T1000 (cell line): ENCODE measurements at places on chromosomes 3 and 15.

GRCh38 chr3:95971573-95971972 lies 842.8 kb upstream of the EPHA6 start:
- no peak for DNase-seq

DNA sequence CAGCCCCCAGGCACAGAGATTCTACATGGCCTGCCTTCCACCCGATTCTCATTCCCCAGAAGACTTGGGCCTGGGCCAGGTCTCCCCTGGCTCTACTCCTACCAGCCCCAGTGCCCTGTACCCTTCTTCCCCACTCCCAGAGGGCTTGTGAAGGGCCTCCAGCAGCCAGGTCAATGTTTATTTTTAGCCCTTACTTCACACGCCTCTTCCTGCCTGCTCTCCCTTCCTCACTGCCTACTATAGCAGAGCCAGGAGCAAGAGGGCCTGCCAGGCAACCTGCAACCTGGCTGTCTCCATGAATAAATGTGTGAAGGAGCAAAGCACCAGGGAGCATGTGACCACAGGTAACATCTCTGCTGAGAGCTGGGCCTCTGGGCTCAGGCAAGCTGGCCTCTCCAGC lies 26.4 kb upstream of the APEH start:
- no peak for DNase-seq

DNA sequence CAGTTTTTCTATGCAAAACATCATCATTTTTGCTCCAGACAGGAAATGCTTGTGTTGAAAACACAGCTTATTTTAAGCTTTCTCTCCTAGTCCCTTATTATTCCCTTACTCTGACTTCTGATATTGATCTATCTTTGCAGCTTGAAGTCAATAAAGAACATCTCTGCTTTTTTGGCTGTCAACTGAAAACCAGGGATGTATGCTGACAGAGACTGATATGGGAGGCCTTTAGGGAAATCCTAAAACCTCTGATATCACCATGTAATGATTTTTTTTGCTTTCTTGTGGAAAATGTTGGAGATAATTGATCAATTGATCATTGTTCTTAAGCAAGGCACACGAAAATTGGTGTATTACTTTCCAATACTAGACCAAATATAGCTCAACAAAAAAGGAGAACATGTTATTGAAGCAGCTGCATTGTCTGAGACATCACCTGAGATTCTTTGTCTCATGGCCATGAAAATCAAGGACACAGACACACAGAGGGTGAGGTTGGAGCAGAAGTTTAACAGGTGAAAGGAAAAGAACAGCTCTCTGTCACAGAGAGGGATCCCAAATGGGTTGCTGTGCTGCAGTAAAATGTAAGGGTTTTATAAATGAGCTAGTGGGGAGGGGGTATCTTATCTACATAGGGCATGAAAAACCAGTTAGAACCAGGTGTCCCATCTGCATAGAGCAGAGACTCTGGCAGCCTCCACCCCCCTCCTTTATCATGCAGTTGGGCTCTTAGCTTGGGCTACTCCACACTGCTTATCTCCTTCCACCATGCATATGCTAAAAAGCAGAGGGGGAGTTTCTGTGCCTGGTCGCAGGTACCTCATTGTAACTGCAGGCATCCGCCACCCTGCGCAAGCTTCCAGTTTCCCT lies 17.0 kb upstream of the SENP7 start:
- DNase-seq: no peak

GRCh38 chr3:30502051-30502741 lies 104.2 kb upstream of the TGFBR2 start:
- DNase-seq: no peak

DNA sequence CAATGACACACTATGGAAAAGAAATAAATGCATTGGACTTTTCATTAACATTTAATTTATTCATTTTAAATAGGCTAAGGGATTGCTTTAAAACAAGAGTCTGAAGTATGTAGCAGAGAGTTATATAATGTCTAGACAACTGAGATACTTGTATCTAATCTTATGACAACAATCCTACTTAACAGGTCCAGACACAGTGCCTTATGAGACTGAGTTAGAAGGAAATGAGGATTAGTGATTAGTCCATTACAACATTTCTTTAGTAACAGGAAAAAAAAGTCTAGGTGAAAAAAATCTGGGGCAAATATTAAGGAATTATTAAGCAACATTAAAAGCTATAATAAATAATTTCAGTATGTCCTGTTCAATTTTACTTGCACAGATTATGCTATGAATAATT lies 140.6 kb downstream of the MEIS2 start:
- DNase-seq: no peak

GRCh38 chr15:80211976-80212375 lies 40.0 kb downstream of the CTXND1 start:
- DNase-seq: no peak

DNA sequence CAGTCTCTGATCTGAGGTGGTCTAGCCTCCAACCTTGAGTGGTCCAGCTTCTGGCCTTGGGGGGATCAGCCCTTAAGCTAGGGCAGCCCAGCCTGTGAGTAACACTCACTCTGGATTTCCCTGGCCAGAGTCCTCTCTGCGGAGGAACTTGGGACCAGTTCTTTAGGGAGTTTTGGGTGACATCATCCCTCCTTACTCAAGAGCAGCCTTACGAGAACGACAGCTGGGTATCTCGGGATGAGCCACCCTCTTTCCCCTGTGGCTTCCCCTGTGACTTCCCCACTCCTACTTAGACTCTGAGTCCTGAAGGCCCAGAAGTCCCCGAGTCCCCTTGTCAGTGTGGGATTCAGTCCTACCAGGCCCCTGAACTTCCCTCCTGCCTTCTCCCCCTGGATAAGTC lies 10.2 kb upstream of the PLXND1 start:
- no peak for DNase-seq

- DNase-seq: no peak
Observed at GRCh38 chr3:70245746-70246525, 66.5 kb downstream of the MDFIC2 start.

DNA sequence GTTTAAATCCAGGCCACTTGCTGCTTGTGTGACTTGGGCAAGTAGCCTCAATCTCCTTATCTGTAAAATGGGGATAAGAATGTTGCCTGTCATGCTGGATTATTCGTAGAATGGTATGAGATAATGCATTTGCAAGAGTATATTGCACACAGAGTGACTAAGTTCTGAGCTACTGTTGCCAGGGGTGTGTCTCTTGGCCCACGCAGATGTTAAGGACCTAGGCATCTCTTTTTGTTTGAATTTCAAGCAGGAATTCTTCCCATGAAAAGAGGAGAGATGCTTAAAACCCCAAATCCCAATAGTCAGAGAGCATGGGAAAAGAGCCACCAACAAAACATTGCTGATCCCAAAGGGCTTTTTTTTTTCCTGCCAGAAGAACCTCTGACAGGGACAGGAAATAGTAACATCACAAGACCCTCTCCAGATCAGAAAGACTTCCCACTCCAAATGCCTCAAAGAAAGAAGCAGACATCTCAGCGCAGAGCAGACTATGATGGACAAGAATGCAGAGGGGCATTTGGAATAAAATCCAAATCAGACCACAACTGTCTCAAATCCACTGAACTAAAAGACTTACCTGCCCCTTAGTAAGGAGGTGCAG lies 90.5 kb downstream of the MRPL46 start:
- DNase-seq: no peak

DNA sequence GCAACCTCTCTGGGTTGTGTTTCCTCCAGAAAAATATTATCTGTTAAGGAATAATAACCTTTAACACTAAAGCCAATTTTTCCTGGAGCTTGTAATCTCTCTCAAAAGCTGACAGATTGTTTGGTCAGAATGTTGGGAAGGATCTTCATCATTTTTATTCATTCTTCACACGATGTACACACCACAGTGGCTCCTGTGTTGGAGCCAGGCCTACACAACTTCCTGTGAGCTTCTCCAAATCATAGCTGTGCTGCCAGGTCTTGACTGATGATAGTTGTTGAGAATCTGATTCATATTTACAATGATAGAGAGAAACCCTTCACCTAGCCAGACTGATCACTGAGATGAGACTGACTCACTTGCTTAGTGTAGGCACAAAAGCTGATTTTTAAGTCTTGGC lies 151.0 kb upstream of the ROBO2 start:
- no peak for DNase-seq

GRCh38 chr3:20478436-20478835 lies 292.4 kb upstream of the SGO1 start:
- DNase-seq: no peak

- DNase-seq: no peak
Observed at GRCh38 chr3:193737191-193737751, 144.3 kb downstream of the OPA1 start.

DNA sequence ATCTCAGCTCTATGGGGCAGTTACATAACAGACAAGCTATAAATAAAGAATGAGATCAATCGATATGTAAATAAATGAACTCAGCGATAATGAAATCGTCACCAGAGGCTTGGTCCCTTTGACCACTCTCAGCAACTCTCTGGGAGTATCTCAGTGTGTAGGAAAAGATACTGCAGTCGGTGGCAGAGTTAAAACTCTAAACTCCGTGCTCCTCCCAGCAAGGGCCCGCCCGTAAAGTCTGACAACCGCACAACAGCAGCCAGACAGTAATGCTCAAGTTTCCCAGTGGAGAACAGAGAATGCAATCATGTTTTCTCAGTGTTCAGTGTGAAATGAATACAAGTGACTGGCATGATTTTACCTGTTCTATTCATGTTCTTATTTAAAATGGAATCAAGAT lies 28.3 kb upstream of the IGF1R start:
- no peak for DNase-seq

- no peak for DNase-seq
Observed at GRCh38 chr15:65384505-65384894, 6.7 kb upstream of the IGDCC3 start.

GRCh38 chr3:112647122-112647521 lies 6.2 kb upstream of the CCDC80 start:
- no peak for DNase-seq

- no peak for DNase-seq
Observed at GRCh38 chr15:48402427-48403177, 71.4 kb downstream of the DUT start.

DNA sequence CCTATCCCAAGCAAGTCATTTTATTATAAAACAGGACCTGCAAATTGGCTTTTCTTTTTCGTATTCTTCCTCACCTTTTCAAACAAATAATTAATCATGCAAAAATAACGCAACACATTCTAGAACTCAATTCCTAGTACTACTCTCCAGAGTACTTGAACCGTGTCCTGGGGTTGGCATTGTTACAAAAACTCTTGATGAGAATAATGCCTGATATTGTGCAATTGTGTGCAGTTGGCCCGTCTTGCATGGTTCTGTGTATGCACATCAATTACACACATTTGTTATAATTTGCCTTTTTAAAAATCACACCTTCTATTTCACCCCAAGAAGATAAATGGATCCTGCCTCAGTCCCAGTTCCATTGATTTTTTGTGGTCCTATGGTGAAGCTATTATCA lies 205.4 kb downstream of the EPHB1 start:
- DNase-seq: no peak

DNA sequence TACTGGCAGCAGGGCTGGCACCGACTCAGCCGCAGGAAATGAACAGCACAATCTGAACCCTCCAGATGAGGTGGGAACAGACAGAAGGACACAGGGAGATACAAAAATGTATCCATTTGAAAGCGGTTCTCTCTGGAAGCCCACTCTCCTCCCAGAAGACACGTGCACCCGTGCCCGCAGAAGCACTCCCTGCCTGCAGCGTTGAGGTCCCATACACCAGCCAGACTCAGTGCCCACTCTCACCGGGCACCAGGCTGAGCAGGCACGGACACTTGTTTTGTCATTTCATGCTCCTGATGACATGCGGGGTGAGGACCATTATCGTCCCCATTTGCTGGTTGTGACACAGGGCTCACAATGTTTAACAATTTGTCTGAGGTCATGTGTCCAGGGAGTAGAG lies 297.4 kb upstream of the TLE3 start:
- DNase-seq: no peak

DNA sequence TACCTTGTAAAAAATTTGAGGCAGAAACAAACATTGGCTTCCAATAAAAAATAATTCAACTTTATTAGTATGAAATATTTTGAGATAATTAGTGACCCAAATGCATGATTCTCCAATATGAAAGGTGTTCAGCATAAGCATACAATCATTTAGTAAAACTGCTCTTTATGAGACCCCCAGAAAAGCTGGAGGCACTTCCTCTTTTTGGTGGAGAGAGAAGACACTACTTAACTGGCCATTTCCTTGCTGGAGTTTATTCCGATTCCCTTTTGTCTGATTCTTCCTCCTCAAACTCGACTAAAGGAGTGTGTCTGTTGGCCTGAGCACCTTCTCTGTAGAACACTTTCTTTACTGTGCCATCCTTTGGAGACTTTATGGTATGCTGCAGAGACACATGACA lies 34.8 kb upstream of the DCUN1D1 start:
- no peak for DNase-seq

DNA sequence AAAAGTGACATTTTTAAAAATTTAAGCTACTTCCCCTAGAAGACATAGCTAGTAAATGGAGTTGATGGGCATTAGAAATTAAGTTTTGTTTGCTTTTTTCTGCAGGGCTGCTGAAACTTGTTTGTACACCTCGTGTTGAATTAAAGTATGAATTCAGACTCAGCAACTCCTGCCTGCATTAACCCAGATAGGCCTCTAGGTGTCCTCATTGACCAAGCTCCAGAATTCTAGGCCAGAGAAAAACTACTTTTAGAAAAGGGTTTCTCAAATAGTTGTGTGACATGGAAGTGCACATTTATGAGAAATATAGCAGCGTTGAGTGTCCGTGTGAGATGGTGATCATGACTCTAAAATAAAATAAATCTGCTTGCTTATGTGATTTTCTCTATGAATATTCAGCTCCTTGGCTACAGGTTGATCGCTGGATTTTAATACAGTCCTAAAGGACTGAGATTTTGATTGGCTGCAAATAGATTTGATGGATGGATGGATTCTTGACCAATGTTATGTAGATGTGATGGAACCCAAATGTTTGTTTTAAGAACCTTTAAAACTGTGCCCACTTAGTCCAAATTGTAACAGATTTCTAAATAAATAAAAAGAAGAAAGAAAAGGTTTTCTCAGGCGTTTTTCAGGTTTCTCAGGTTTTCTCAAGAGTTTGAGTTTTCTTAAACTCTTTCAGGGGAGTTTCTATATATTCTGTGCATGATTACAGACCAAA lies 39.4 kb upstream of the LMOD3 start:
- DNase-seq: peak; percentile 7

GRCh38 chr3:134279466-134279865 lies 28.8 kb upstream of the RYK start:
- no peak for DNase-seq

DNA sequence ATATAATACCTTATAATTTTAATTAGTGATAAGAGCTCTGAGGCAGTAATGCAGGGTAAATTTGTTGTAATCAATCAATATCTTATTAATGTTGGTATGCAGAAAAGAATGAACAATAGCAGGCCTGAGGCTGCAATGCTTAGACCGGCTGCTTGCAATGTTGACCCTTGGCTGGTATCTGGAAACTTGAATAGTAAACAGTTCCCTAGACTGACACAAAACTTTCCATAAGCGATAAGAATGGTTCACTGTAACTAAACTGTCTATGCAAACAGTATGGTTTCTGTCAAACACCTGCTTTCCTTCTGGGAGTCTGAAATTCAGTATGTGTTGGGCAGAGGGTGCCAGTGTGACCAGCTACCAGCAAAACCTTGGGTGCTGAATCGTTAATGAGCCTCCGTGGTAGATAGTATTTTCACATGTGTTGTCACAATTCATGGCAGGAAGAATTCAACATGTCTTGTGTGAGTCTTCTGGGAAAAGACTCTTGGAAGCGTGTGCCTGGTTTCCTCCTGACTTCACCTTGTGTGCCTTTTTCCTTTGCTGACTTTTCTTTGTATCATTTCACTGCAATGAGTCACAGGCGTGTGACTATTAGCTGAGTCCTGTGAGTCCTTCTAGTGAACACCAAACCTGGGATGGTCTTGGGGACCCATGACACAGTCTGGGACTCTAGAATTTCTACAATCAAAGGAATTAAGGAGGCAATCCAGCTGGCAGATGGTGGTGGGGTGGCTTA lies 30.7 kb upstream of the CLRN1 start:
- DNase-seq: no peak
